ENCODE measurements at places on chromosomes 5 and 9.

- ATAC-seq, result no peak
Measured at GRCh38 chr5:10645146-10645545, 81.3 kb downstream of the ANKRD33B start.

DNA sequence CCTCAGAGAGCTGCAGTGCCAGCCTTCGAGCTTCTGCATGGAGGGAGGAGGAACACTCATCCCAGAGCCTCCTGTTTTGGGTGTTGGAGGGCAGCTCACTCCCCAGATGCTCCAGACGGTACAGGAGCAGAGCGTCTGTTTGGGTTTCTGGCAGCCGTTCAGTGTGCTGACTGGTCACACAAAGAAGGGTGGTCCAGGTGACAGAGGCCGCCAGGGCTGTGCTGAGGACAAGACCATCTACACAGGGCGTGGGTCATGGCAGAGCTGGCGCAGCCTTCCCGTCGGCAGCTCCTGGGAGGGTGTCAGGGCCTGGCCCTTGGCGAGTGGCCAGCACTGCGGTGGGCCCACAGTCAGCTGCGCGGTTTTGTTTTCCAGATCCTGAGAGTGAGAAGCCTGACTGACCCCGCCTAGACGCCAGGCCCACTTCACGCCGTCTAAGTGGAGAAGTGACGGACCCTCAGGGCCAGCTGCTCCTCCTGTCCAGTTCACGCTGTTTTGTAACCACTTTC is 131.4 kb upstream of the FAM120A start:
- ATAC-seq, result no peak

DNA sequence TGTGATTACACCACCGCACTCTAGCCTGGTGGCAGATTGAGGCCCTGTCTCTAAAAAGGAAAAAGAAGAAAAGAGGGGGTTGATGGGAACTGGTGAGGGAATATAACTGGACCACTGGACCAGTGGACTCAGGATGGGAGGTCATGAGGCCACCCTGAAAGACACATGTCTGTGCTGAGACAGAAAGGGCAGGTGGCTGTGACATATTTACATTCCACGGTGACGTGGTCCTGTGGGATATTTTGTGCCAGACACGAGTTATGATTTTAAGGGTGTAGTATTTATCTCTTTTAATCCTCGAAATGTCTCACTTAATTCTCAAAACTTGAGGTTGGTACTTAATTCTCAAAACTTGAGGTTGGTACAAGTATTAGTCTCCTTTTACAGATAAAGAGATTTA is 32.9 kb downstream of the LHX2 start:
- ATAC-seq, result no peak

DNA sequence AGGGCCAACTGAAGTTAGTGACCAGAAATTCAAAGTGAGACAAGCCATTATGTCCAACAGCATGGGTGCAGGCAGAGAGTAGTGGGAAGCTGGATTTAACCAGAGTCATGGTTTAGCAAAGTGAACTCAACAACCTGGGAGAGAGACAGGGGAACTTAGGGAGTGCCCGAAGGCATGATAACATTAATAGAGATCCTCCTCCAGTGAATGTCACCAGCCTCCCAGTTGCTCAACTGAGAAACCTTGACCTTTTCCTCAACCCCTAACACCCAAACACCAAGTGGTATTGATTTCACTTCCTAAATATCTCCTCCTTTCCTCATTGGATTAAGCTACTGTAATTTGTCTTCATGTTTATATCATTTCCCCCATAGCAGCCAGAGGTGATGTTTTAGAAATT is 42.6 kb downstream of the HMGCS1 start:
- ATAC-seq, result no peak

- ATAC-seq, result no peak
Measured at GRCh38 chr5:130323804-130324454, 419.7 kb downstream of the CHSY3 start.

GRCh38 chr5:7667216-7667767 is 183.6 kb downstream of the CFAP90 start:
- ATAC-seq, result no peak
